ENCODE measurements at places on chromosomes 2 and 18.

- DNase-seq = no peak
These were observed 67.5 kb downstream of the PDK1 start for GRCh38 chr2:172623249-172623965.

DNA sequence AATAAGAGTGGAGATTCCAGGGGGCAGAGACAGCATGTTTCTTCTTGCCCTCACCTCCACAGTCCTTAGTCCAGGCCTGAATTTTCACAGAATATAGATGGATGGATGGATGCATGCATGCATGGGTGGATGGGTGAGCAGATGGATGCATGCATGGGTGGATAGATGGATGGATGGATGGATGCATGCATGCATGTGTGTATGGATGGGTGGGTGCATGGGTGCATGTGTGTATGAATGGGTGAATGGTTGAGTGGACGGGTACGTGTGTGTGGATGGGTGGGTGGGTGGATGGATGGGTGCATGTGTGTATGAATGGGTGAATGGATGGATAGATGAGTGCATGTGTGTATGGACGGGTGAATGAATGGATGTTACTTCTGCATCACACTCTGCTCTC lies 153.3 kb downstream of the CELF4 start:
- DNase-seq = no peak

DNA sequence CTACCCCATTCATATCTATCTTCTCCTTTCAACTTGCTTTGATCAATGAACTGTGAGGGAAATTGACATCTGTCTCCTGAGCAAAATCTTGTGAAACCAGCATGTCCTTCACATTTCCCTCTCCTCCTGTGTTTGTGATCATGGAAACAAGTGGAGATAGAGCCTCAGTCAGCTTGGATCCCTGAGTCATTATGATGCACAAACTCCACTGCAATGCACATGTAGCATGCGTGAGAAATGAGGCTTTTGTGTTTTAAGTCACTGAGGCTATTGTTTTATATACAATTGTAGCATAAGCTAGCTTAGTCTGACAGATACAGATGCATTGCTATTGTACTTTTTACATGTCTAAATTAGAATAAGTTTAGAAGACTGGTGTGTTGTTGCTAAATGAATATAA lies 85.2 kb upstream of the HNMT start:
- DNase-seq = no peak

DNA sequence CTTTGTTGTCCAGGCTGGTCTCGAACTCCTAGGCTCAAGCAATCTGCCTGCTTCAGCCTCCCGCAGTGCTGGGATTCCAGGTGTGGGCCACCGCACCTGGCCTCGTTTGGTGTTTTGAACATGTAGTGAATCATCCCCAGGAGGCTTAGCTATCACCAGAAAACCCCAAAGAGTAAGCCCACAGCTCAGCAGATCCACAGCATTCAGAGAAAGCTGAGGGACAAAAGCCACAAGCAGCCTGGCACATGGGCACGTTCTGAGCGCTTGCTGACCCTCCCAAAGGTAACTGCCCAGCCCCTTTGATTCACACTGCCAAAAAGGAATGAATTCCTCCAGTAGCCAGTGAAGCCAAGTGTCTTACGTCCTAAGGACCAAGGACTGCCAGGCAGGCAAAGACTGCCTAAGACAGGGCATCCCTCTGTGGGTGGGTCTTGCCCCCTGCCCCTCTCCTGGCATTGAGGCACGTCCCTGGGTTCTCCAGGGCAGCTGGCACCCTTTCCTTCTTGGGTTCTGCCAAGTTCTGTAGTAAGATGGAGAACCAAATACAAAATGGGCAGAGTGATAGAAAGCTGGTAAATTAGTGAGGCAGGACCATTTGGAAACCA lies 31.7 kb downstream of the MBP start:
- no peak for DNase-seq

- DNase-seq = no peak
These were observed 30.2 kb downstream of the DIS3L2 start for GRCh38 chr2:231991664-231992063.

GRCh38 chr18:25464227-25464626 lies 112.3 kb upstream of the ZNF521 start:
- DNase-seq = no peak

- no peak for DNase-seq
These were observed 8.9 kb downstream of the FBXO36 start for GRCh38 chr2:229931241-229931640.

GRCh38 chr2:224191465-224191864 lies 152.4 kb upstream of the SERPINE2 start:
- no peak for DNase-seq

- no peak for DNase-seq
These were observed 6.4 kb upstream of the SLC8A1 start for GRCh38 chr2:40458271-40458794.
